Right lobe of liver (tissue), 6 donors: ENCODE measurements at places on chromosomes 5 and 9. TPM values are rescaled to one million over a fixed set of nuclear protein-coding genes. Genes with fewer than 3 reads are reported as not detected.

PCDHGA10 gene
- 4.2 TPM for total RNA-seq

DNA sequence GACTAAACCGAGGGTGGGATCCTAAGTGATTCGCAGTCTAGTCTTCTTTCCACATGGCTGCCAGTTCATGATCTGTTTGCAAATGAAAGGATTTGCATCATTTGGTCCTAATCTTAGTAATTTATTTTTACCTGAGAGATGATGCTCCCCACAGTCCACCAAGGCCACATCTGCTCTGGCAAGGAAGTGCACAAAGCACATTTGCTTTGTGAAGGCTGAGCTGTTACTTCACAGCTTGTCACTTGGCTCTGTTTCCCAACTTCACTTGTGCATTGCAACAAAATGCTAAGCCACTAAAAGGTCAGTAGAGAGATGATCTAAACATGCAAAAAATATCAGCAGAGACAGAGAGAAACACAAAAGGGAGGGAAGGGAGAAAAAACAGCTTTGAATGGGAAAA is 128.5 kb upstream of the VLDLR start:
- DNase-seq, result no peak

DNA sequence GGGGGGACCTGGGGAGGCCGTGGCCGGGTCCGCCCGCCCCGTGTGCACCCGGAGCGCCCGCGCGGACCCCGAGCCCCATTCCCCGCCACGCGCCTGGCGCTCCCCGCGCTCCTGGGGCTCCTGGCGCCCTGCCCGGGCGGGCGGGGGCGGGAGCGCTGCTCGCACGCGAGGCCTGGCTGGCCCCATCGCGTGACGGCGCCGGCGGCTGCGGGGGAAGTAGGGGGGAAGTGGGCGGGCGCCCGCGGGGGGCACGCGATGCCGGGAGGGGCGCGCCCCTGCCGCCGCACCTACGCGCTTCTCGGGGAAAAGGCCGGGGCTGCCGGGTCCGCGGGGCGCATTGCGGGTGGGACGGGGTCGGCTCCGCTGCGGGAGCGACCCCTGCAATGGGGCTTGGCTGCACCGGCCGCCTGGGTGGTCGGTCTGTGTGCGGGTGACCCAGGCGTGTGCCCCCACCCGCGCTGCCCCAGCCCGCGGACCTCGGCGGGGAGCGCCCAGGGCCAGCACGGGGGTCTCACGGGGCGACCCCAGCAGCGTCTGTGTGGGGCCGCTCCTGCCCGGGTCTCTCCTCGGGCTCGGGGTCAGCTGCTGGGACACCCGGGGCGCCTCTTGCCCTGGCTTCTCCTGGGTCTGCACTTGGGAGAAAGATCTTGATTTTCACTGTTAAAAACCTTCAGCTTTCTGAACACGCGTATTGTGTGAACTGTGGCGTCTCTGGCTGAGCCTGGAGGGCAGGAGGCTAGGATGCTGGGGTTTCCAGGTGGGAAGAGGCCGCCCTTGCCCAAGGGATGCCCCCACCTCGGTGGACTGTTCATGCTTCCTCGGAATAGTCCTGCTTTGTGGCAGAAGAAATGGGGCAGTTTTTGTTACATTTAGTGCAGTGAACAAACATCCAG is 52.4 kb downstream of the AHRR start:
- peak; percentile 40 for DNase-seq

- DNase-seq, result no peak
These were observed 36.6 kb upstream of the HTR4 start for GRCh38 chr5:148690945-148691344.

- no peak for DNase-seq
These were observed 233.4 kb upstream of the RGMB start for GRCh38 chr5:98540056-98540455.

- DNase-seq, result no peak
These were observed 6.1 kb upstream of the FGF18 start for GRCh38 chr5:171413153-171413910.

GRCh38 chr9:121797081-121797480 is 145.6 kb downstream of the DAB2IP start:
- DNase-seq, result no peak

GRCh38 chr9:129458155-129458661 is 162.7 kb downstream of the C9orf50 start:
- DNase-seq, result peak; percentile 43

DNA sequence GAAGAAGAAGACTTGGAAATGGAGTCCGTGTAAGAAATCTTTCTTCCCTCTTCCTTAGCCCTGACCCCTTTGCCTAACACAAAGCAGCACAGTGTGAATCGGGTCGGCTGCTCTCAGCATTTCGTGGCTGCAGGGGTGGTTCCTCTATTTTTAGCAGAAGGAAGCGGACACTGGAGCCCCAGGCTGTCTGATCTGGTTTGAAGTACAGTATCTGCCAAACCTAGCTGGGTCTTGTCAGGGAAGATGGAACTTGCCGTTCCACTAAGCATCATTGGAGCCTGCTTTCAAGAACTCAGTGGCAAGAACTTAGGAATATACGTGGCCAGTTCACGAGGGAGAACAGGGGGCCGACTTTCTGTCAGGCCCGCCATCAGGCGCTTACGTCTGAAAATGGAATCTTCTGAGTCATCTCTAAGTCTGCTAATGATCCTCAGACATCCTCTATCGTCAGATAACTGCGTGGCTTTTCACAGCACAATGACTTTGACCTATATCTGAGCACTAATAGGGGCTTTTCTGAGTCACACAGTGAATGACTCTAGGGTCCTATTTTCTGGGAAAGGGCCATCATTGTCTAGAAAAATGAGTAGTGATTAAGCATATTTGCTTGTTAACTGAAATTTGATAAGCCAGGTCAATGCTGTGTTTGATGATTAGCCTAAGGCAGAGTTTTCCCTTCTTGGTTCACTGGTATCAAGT is 43.3 kb upstream of the NCS1 start:
- no peak for DNase-seq

DNA sequence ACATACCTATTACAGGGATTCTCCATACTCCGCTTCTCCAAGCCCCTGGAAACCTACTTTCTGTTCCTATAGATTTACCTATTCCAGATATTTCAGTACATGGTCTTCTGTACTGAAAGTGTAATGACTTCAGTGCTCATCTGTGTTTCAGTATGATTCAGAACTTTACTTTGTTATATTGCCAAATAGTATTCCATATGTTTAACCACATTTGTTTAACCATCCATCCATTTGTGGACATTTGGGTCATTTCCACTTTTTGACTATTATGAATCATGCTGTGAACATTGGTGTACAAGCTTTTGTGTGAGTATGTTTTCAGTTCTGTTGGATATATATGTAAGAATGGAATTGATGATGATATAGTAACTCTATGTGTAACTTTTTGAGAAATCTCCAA is 188.9 kb downstream of the PDZD2 start:
- no peak for DNase-seq

- DNase-seq, result no peak
These were observed 844.4 kb upstream of the CDH18 start for GRCh38 chr5:20832204-20833080.

- no peak for DNase-seq
These were observed 2.3 kb downstream of the PLEKHG4B start for GRCh38 chr5:94113-94892.

- no peak for DNase-seq
These were observed 1548.6 kb downstream of the EFNA5 start for GRCh38 chr5:106121972-106122605.

GRCh38 chr9:21559402-21560280 is 77.5 kb upstream of the IFNE start:
- peak; percentile 44 for DNase-seq

DNA sequence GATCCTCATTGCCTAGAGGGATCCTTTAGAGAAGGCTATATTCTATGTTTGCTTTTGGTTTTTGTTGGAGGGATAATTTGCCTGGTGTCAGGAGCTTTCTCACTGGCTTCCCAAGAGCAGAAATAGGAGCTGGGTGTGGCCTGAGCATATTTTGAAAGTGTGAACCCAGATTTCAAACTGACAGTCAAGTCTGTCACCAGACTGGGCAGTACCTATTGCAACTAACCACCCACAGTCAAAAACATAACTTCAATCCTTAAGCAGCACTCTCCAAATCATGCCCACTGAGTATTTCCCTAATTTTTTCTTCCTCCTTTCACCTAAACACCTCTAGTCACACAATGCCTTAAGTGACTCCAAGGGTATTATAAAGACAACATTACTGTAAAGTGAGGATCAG is 278.4 kb downstream of the EBF1 start:
- DNase-seq, result no peak

DNA sequence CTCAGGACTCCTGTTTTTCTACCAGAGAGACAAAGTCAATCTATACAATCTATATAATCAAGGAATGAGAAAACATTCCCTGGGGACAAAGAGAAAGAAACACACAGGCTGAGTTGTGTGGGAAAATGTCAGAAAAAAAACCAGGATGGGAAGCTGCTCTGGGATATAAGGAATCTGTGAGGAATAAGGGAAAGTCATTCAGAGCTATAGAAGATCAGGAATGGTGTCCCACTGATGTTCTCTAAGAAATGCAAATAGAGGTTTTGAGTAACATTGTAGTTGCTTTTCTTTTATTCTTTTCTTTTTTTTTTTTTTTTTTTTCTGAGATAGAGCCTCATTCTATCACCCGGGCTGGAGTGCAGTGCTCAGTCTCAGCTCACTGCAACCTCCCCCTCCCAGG is 605.9 kb upstream of the KLF4 start:
- no peak for DNase-seq

DNA sequence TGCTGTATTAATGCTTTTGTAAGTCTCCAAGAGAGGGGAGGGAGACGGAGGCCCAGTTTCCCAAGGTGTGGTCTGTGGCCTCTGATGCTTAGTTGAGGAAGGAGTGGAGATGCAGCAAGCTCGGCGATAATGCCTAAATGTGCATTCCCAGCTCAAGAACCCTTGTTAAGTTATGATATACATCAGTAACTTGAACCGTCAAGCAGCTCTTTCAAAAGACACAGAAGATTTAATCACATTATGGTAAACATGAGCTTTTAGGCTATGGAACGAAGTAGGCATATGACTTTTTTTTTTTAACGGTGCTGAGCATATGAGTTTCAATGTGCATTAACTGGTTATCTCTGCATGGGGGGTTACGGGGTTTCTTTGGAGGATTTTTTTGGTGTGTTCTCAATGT is 22.3 kb upstream of the GLE1 start:
- DNase-seq, result no peak

- DNase-seq, result no peak
These were observed 333.6 kb downstream of the CSNK1G3 start for GRCh38 chr5:123845356-123846100.

- no peak for DNase-seq
These were observed 171.5 kb downstream of the NXNL2 start for GRCh38 chr9:88706193-88707113.
